ENCODE measurements at places on chromosomes 2 and 18.

DNA sequence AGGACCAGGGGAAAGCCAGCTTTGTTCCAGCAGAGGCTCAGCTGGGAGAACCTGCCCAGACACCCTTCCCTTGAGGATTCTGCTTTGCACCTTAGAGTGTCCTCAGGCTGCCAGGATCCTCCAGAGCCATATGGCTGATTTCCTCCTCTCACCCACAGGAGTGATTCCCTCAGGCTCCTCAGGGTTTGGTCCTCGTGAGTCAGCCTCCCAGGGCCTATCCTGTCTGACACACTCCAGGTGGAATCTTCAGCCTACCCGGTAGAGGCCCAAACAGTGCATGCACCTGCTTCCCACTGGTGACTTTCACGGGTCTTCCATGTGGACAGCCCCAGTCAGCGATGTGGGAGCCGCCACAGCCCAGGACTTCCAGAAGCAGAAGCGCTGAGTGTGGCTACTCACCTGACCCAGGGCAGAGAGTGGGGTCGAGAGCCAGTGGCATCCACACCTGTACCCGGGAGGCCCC lies 73.3 kb downstream of the TFCP2L1 start:
- DNase-seq: no peak

DNA sequence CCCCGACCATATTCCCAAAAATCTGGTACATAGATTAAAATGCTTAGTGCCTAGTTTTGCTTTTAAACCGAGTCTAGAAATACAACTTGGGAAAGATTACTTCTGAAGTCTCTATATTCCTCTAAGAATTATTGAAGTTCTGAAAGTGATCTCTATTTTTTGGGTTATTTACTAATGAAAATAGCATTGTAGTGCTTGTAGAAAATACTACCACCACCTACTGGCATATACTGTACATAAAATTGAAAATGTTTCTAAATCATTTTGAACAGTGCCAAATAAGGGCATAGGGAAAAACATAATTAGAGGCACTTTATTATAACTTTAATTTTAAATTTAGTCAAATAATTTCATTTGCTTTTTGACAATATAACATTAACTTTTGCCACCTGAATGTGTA lies 1399.6 kb upstream of the ZEB2 start:
- no peak for DNase-seq

GRCh38 chr2:221671515-221671914 lies 99.4 kb upstream of the EPHA4 start:
- peak; percentile 44 for DNase-seq

- DNase-seq: no peak
Measured at GRCh38 chr18:79546781-79547272, 132.8 kb upstream of the CTDP1 start.

GRCh38 chr2:161651547-161651946 lies 27.3 kb downstream of the SLC4A10 start:
- no peak for DNase-seq

GRCh38 chr2:191036363-191036762 lies 22.4 kb upstream of the STAT1 start:
- no peak for DNase-seq

GRCh38 chr2:28325567-28326468 lies 66.8 kb upstream of the FOSL2 start:
- DNase-seq: peak; percentile 17

DNA sequence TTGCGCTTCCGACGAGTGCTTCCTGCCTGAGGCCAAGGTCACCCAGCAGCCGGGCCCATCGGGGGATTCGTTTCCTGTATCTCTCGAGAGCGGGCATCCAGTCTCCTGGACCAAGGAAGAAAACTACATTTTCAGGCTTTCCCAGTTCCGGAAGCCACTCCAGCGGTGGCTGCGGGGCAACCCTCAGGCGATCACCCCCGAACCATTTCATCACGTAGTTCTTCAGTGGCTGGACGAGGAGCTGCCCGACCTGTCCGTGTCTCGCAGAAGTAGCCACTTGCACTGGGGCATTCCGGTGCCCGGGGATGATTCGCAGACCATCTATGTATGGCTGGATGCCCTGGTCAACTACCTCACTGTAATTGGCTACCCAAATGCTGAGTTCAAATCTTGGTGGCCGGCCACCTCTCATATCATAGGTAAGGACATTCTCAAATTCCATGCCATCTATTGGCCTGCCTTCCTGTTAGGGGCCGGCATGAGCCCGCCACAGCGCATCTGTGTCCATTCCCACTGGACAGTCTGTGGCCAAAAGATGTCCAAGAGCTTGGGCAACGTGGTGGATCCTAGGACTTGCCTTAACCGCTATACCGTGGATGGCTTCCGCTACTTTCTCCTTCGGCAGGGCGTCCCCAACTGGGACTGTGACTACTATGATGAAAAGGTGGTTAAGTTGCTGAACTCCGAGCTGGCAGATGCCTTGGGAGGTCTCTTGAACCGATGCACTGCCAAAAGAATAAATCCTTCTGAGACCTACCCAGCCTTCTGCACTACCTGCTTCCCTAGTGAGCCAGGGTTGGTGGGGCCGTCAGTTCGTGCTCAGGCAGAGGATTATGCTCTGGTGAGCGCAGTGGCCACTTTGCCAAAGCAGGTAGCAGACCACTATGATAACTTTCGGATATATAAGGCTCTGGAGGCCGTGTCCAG lies 1.0 kb downstream of the MARS2 start:
- DNase-seq: no peak

DNA sequence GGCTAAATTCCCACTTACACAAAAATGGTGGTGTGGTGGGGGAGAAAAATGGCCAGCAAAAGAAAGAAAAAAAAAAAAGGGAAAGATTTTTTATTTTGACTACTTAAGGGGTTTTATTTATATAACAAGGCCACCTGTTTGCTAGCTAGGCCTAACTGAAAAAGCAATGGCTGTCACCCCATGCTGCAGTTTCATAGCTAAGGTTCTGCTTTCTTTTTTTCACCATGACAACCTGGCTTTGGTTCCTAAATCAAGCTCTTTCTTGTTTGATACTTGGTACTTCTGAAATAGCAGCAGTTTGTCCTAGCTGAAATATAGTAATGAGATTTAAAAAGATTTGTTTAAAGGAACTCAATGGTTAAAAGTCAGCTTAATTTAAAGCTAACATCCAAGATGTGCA lies 433.2 kb upstream of the MEX3C start:
- no peak for DNase-seq

DNA sequence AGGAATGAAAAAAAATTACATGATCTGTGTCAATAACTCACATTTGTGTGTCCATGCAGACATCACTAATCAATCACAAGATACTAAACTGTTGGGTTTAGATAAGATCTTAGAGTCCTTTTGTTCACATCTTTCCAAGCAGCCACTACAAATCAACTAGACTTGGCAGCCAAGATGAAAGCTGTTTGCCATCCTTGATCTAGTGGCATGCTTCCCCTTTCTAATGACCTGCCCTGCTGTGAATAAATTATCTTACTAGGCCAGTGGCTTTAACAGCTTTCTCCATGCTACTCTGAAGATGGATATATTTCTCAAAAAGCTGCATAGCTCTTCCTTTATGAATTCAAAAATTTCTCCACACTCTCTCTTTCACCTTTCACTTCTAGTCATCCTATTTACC lies 1338.0 kb upstream of the ACVR2A start:
- DNase-seq: no peak

DNA sequence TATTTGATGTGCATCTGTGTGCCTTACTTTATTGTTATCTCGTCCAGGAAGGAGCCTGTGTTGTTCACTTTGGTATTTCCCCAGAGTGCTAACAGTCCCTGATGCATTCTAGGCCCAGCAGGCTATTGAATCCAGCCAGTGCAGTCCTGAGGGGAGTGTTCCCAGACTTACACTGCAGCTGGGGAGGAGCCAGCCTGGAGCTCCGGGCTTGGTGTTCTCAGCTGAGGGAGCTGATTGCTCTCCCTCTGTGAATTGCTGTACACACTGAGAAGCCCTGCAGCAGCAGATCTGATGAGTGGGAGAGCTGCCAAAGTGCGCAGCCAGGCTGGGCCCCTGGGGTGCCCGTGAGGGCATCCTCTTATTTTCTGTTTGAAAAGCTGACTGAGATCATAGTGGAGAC lies 159.2 kb downstream of the GALNT3 start:
- DNase-seq: peak; percentile 50

- DNase-seq: no peak
Measured at GRCh38 chr2:164754157-164755093, 87.2 kb downstream of the COBLL1 start.

- DNase-seq: no peak
Measured at GRCh38 chr2:53233759-53234547, 533.7 kb upstream of the CHAC2 start.

DNA sequence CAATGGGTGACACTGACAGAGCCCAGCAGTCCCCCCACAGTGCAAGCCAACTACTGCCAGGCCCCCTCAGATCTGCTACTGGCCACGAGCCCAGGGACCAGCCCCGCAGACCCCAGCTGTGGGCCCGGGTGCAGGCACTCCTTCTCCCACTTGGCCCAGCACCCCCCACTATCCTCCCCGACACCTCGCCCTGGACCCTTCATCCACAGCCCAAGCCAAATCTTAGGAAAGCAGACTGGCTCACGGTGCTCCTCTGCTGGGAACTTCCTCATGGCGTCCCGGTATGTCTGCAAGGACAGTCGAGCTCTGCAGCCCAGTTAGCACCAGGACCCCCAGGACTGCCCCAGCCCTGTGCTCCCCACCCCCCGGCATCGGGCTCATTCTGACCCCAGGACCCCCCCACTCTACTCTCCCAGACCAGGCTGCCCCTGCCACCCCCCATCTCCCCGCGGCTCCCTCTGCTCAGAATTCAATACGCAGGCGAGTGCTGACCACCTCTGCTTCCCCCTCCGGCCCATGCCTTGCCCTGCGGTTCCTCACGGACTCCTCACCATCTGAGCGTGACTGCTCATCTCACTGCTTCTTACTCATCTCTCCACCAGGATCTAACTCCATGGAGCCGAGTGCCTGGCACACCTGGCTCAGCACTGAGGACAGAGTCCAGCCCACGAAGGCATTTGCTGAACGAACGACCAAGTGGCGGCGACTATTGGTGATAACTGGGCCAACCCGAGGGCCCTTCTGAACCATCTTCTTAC lies 85.7 kb downstream of the PXDN start:
- DNase-seq: no peak

DNA sequence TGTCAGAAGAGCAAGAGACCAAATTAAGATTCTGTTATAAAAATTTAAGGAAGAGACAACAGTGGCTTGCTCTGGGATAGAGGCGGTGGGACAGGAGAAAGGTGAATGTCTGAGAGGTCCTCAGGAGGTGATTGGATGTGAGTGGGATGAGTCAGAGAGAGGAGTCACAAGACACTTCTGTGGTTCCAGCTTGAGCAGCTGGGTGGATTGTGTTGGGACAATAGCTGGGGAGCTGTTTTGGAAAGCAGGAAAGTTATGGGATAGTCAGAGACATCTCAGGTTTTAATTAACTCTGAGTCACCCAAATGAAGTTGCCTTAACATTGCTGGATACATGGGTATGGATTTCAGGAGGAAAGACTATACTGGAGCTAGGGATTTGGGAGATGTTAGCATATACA lies 218.0 kb upstream of the TRIB2 start:
- DNase-seq: peak; percentile 37

- DNase-seq: no peak
Measured at GRCh38 chr2:134234535-134234934, 19.3 kb upstream of the MGAT5 start.

DNA sequence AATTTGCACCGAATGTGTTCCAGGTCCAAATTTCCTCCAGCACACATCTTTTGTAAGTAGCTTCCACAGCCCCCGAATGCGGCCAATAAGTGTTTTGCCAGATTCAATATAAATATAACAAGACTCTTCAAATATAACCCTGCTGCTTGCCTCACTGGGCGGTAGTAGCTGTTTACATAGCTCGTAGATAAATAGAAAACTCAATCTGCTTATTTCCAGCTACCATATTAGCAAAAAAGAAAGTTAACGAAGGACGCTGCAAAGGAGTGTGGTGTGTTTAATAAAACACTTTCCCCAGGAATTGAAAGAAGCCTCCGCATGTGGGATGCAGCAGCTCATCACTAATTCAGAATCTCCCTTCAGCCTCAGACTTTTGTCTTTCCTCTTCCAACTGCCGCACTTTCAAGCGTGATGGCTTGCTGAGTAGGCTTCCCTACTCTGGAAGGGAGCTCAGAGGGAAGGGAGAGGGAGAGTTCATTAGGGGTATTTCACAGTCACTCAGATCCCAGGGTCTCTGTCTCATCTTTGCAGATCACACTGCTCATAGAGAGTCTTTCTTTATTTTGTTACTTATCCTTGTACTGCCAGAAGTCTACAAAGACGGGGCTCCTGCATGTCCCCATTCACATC lies 367.0 kb downstream of the RND3 start:
- no peak for DNase-seq

- no peak for DNase-seq
Measured at GRCh38 chr2:236302555-236302954, 38.3 kb upstream of the ASB18 start.

- DNase-seq: no peak
Measured at GRCh38 chr2:40287195-40287594, 164.7 kb downstream of the SLC8A1 start.

GRCh38 chr2:147648471-147648870 lies 196.4 kb upstream of the ACVR2A start:
- DNase-seq: peak; percentile 7

DNA sequence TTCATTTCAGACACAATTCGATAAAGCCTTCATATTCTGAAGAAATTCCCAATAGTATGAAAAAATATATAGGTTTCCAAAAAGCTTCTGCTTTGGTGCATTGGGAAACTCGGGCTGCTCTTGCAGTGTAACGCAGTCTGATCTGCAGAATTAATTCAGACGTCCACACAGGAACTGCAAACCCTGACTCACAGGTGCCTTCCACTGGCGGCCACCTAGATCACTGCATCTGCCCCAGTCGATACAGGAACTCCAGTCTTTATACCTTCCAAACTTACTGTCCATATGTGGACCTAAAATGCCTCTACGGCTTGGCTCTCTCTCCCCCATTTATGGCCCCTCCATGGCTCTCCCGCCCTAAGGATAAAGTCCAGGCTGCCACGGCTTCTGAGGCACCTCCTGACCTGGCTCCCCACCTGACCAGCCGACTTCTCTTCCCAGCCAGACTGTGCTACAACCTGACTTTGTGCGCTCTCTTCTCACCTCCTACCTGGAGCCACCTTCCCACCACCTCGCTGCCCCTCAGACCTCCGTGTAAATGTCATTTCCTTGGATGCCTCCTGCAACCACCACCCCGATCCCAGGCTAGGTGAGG lies 39.7 kb downstream of the L3MBTL4 start:
- DNase-seq: no peak

DNA sequence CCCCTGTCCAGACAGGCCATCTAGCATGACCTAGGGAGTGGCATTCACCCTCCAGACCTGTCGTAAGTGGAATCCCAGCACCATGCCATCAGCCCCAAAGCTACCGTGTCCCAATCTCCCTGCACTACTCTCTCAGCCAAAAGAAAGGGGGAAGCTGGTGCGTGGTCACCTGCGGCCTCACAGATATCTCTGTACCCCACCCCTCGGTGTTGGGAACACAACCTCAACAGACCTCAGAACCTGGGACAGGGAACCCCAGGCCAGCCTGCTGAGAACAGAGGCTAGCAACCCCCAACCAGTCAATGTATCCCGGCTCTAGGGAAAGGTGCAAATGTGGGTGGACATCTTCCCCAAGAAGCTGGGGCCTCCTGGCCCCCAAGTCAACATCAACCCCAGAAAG lies 38.2 kb downstream of the LMAN2L start:
- DNase-seq: no peak

Measured in H4 (cell line).